ENCODE measurements at places on chromosomes 1 and 21. TPM values are rescaled to one million over a fixed set of nuclear protein-coding genes. Genes with fewer than 3 reads are reported as not detected.

Gene ALPL
- total RNA-seq, result 0.51 TPM

Gene SPRR2E
- not detected for total RNA-seq

Gene ZP4
- total RNA-seq, result 0.08 TPM

Gene IL6R
- total RNA-seq, result 22.9 TPM

Gene GPR61
- total RNA-seq, result not detected

Gene RNF186
- not detected for total RNA-seq

Gene MPL
- 0.16 TPM for total RNA-seq

Gene COA6
- total RNA-seq, result 80.0 TPM

Gene CCDC190
- not detected for total RNA-seq

Gene C1orf105
- total RNA-seq, result not detected

Gene KANK4
- total RNA-seq, result 0.28 TPM

Gene KRTAP11-1
- not detected for total RNA-seq

Gene PCAT6
- total RNA-seq, result 3.5 TPM

Gene TTC24
- not detected for total RNA-seq

Gene ALG14
- 5.9 TPM for total RNA-seq

Gene UHMK1
- 18.9 TPM for total RNA-seq

Gene B3GALT6
- total RNA-seq, result 19.0 TPM

Gene LEFTY1
- 1.9 TPM for total RNA-seq

Gene PRR9
- total RNA-seq, result 0.05 TPM

Gene ERICH3
- not detected for total RNA-seq

Gene PODN
- total RNA-seq, result not detected

Data from A549 treated with AZD2906 at 1 μM for 4 hours (cell line).